Brain pericyte (primary cell): ENCODE measurements at places on chromosomes 6 and 20.

DNA sequence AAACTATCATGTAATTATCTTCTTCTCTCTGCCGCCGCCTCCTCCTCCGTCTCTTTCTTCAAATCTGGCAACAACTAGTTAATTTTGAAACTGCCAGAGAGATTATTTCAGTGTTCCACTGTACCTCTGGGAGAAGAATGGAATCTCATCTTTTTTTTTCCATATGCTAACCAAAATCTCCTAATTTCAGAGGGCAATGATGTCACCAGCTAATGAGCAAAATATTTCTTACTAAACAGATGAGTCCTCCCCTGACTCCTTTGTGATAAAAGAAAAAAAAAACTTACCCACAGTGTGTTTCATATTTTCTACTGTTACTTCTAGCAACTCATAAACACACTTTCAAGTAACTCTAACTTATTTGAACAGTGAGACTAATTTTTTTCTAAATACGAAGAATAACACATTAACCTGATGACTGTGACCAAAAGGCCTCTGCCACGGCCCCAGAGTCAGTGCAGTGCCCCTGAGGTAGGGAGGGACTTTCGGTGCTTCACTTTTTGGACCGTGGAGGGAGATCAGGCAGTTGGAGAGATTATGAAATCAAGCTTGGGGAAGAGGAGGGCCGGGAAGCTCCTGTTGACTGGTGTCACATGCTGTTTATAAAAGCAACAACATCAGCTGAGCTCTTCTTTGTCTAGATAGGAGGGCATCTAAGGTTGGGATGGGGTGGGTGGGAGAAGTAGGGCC lies 159.6 kb downstream of the SASH1 start:
- DNase-seq = no peak

- no peak for DNase-seq
Measured at GRCh38 chr6:12342664-12343063, 52.5 kb downstream of the EDN1 start.

DNA sequence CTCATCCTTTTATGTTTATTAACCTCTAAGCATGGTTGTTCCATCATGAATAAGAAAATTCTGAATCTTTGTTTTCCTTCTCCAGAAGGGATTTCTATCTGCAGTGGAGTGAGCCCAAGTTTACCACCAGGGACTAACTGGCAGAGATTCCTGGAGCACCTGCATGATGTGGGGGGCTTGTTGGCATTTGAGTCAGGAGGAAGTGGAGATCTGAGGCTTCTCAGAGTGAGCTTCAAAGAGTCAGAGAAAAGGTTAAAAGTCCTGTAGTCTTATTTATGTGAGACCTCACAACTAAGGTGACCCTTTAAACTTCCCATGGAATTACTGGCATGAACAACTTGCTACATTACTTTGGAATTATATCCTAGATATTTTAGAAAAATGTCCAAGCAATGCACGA lies 138.1 kb upstream of the SLC24A3 start:
- no peak for DNase-seq

DNA sequence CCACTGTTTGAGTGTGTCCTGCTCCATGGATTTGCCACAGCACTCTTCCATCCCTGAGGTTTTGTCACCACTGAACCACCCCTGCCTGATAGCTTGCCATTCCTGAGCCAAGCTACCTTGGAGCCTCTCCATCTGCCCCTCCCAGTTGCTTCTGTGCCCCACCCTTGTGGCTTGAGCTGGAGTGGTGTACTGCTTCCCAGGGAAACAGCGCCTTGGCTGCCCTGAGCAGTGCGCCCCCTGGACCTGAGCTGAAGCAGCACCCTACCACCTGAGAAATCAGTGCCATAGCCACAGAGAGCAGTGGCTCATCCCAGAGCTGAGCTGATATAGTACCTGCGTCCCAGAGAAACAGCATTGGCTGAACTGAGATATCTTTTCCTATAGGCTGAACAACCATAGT lies 40.3 kb downstream of the IL22RA2 start:
- DNase-seq = no peak

DNA sequence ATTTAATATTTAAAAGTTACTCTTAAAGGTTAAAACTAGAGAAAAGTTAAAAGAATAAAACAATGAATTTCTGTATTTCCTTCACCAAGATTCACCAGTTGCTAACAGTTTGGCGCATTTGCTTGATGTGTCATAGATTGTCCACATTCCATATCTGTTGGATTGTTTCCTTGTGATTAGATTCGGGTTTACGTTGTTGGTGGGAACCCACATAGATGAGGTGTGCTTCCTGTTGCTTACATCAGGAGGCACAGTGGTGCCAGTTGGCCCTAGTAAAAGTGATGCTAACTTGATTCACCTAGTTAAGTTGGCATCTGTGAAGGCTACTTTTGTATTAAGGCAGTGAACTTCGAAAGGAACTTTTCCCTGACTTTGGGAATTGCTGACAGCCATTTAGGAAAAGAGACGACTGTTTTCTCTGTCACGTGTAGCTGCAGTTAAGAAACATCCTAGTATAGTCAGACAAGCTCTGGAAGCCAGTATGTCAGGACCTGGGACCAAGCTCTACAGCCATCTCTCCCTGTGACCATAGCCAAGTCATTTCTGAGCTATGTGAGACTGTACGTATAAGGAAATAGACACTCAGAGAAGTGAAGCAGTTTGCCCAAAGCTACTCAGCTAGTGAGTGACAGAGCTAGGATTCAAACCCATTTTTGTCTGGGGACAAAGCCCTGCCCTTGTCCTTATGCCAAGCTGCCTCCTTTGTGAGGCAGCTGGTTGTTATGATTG lies 49.0 kb downstream of the PPARD start:
- no peak for DNase-seq

- DNase-seq = peak; percentile 41
Measured at GRCh38 chr6:149093643-149094042, 223.9 kb upstream of the TAB2 start.
